Stimulated activated CD4-positive, alpha-beta T cell treated with anti-CD3 and anti-CD28 coated beads, Interleukin-1b, Interleukin-23, amount 100 ng/mL, for 1 hour (primary cell): ENCODE measurements at places on chromosomes 12 and 14.

- no peak for DNase-seq
Measured at GRCh38 chr12:125882141-125882540, 816.9 kb downstream of the AACS start.

DNA sequence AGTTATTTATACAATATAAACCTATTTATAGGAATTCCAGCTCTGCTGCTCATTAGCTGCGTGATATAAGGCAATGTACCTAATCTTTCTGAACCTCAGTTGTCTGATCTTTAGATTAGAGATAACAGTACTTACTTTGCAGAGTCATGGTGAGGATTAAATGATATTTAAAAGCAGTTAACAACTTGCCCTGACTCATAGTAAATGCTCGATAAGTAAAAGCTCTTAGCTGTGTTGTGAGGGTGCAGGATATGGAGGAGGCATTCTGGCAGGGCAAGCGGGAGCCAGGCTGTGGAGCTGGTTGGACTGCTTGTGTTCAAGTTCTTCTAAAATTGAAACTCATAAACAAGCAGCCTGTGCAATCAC, 140.0 kb upstream of the PRICKLE1 start:
- DNase-seq = no peak

GRCh38 chr14:95500201-95500681, 16.2 kb downstream of the SYNE3 start:
- no peak for DNase-seq

- DNase-seq = no peak
Measured at GRCh38 chr14:69956970-69957369, 77.8 kb downstream of the SMOC1 start.

DNA sequence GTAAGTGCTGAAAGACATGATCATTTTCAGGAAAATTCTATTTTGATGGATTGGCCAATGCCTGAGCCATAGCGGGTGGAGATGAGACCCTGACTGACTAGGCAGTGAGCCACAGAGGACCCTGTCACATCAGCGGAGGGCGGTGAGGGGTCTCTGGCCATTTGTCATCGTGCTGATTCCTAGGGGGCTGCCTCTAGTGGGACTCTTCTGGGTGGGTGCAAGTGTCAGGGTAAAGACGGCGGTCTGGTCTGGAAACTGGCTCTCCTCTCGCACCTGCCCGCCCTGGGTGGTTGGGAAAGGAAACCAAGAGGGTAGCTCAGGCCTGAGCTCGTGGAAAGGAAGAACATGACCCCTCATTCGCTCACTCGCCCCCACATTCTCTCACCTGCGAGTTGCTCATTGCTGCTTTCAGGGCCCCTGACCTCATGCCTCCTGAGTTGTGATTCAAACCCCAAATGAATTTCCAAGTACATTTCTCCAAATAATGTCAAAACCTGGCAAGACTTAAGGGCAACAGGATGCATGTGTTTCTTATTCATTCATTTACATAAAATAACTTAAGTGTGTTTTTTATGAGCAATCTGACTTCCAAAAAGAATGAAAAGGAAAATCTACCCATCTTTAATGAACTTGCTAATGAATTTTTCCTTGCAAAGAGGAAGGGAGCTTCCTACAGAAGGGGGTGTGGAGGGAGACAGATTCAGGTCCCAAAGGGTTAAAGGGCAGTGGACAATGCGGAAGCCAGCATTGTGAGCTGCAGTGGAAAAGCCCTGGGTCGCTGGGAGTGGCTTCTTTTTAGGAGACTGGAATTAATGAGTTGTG, 12.8 kb downstream of the MEG3 start:
- no peak for DNase-seq

DNA sequence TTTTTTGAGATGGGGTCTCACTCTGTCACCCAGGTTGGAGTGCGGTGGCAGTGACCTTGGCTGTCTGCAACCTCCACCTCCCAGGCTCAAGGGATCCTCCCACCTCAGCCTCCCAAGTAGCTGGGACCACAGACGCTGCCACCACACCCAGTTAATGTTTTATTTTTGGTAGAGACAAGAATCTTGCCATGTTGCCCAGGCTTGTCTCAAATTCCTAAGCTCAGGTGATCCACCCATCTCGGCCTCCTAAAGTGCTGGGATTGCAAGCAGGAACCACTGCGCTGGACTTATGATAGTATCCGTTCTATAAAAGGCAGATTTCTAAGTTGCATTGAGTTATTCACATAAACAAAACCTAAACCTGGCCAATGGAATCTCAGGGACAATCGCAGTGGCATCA, 321.1 kb upstream of the PRICKLE1 start:
- DNase-seq = no peak

- DNase-seq = no peak
Measured at GRCh38 chr14:29940482-29940881, 12.8 kb upstream of the PRKD1 start.

GRCh38 chr14:96303981-96304380, 48.0 kb downstream of the BDKRB1 start:
- DNase-seq = no peak

- no peak for DNase-seq
Measured at GRCh38 chr12:62917926-62918325, 17.0 kb downstream of the PPM1H start.

- no peak for DNase-seq
Measured at GRCh38 chr14:65976761-65977404, 509.3 kb upstream of the CCDC196 start.

DNA sequence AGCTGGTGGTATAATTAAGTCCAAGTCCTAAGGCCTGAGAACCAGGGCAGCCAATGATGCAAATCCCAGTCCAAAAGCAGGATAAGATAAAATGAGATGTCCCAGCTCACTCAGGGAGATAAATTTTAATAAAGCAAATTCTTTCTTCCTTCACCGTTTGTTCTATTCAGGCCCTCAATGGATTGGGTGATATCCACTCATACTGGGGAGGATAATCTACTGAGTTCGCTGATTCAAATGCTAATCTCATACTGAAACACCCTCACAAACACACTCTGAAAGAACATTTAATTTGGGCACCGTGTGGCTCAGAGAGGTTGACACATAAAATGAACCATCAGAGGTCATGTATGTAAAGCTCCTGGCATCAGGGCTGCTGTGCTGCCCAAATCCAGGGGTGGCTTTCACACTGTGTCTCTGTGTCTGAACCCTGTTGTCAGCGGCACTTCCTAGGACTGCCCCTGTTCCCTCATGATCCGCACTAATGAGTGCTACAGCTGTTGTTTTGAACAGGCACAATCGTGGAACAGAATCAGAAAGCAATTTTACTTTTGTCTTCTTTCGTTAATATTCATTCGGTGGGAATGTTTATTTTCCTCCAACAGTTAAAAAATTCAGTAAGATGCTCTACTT, 428.5 kb upstream of the FBXO33 start:
- no peak for DNase-seq

DNA sequence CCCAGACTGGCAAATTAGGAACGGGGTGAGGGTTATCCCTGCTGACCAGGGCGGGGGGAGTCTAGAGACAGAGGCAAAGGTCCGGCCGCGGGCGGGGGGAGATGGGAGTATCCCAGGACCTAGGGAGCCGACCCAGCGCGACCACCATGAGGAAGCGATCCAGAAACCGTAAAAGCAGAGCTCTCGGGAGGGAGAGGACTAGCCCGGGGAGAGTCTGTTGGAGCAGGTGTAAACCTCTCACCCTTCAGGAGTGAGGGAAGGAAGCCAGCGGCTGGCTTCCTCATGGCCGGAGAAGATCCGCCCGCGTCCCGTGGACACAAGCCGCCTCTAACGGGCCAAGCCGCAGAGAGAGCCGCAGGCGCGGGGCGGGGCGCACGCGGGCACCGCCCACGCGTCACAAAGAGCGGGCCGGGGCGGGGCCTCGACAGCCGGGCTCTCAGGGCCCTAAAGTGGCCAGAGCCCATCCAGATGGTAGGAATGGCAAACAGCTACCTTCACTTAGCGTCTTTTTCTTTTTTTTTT, at the start of gene ACRBP:
Gene ACRBP (minus strand): TSS at position 350 of the 522 bp plus-strand sequence. CDS start 66 bp downstream, at position 284.
- no peak for DNase-seq

- DNase-seq = no peak
Measured at GRCh38 chr12:77891518-77892147, 60.9 kb downstream of the NAV3 start.

DNA sequence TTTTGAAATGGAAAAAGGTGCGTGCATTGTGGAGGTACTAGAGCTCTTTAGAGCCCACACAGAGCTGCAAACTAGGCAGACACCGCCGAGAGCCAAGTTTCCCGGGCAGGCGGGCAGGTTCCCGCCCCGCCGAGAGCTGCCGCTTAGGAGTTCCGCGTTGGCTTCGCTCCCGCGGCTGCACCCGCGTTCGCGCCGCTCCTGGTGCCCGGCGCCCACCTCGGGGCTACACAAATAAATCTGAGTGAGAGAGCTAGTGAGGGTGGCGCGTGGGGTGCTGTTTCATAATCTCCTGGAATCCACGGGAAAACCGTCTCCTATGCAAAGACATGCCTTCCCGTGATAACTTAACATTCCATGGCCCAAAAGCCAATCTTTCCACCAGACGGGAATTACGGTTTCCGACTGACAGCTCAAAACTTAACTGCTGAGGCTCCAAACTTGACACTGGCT, 645 bp downstream of the KITLG start:
- no peak for DNase-seq

GRCh38 chr12:48442179-48442847, 30.0 kb upstream of the ANP32D start:
- no peak for DNase-seq

DNA sequence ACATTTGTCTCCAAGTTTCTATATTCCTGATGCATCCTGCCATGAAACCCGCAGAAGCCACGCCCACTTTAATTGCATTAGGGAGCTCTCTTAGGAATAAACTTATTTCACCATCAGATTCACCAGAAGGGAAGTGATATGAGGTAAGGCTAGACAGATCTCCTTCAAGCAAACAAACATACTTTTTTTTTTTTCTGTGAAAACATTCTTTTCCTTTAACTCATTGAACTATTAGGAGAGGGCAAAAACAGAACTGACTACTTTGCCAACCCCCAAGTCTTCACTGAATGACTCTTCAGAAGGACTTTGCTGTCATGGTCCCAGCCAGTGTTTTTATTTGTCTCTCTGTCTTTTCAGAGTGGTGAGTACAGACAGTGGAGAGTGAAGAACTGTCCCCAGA, 48.4 kb downstream of the GTF2A1 start:
- no peak for DNase-seq

- DNase-seq = no peak
Measured at GRCh38 chr14:76313852-76314251, 62.1 kb upstream of the ESRRB start.

GRCh38 chr14:80475074-80475473, 263.8 kb upstream of the DIO2 start:
- no peak for DNase-seq

DNA sequence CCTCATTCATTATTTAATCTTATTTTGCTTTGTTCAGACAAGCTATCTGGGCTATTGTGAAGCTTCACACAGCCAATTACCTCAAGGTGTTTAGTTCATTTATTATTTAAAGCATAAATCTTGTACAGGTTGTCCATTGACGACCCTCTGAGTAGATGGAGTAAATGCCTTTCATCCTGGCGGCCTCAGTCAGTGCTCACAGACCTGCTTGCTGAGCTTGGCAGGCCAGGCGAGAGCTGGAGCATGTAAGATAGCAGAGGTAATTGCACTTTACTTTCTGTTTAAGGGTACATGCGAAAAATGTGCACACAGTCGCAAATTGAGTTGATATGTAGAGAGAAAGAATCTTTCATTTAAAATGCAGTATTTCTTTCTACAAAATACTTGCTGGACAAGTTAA, 224.4 kb downstream of the NPAS3 start:
- DNase-seq = no peak

DNA sequence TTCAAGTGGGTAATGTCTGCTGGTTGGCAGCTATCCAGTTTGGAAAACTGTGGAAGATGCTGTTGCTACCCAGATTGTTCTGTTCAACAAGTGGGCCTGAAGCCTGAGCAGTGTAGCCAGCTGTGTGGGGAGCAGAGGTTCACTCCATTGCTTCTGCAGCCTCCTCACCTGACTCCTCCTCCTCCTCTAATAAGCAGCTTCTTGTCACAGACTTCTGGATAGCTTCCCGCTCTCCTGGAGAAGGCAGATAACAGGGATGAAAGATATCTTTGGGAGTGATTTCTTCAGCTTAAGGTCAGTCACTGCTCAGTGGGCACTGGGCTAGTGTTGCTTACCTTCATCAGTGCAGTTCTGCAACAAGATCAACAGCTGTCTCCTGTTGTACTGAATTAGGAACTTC, 2.0 kb downstream of the POP5 start:
- DNase-seq = no peak

- no peak for DNase-seq
Measured at GRCh38 chr12:13161172-13161571, 35.4 kb upstream of the EMP1 start.

DNA sequence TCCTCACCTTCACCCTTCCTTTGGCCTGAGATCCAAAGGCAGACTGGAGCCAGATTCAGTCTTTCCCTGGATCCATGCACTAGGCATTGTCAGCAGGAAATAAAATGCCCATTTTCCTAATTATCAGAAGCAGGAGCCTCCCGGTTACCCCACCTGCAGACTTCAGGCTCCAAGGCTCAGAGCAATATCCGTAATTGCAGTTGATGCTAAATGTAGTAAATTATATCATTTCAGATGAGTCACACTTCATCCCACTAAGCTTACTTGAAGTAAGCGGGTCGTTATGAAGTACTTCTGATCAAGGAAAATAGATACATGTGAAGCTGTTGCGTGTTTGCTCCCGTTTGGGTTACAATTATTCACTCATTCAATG, 110.7 kb upstream of the SFSWAP start:
- DNase-seq = no peak

DNA sequence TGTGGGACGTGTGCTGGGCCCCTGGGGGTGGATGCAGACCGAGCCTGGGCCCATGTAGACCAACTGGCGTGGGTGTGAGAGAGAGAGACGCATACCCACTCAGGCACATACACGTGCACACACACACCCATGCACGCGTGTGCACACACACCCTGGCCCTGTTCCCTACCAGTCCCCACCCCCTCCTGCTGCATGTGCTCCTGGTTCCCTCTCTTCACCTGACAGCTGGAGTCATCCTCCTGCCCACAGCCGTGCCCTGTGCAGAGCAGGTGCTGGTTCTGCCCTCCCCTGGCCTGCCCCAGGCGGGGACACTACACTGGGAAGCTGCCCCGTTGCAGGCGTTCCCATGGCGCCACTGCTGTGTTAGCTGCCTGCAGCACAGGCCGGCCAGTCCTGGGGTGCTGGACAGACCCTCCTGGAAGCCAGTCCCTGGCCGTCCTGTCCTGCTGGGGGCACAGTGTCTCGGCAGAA, 18.5 kb downstream of the PACS2 start:
- no peak for DNase-seq

GRCh38 chr12:77941401-77941800, 110.7 kb downstream of the NAV3 start:
- no peak for DNase-seq

DNA sequence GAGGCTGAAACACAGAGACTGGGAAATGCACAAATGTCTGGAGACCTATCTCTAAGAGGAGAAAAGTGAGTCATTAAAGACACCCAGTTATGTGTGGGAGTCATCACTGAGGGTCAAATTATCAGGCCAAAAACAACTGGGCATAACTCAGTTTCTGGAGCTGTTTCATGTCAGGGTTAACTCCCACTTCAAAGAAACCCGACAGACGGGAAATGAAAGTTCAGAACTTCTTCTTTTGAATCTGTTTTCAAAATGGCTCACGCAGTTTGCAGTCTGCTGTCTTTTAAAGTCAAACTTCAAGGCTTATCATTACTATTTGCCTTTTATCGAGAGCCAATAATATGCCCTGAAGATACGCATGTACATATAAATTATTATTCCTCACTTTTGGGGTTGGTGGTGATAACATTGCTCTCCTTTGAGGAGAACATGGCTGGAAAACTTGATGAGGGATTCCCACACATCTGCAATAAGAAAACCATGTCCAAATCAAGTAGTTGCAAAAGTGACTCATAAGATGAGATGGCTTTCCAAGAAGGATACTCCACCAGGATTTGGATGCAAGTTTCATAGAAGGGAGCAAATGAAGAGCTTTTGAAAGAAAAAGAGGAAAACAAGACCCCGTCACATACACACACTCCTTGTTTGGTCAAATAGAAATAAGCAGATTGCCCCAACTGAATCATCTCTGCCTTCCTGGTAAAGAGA, 341.4 kb downstream of the ADAMTS20 start:
- DNase-seq = no peak
